Aorta (tissue), 5 donors: ENCODE measurements at places on chromosomes 6 and 20.

- DNase-seq = no peak
Measured at GRCh38 chr6:45420909-45421708, 43.4 kb upstream of the SUPT3H start.

DNA sequence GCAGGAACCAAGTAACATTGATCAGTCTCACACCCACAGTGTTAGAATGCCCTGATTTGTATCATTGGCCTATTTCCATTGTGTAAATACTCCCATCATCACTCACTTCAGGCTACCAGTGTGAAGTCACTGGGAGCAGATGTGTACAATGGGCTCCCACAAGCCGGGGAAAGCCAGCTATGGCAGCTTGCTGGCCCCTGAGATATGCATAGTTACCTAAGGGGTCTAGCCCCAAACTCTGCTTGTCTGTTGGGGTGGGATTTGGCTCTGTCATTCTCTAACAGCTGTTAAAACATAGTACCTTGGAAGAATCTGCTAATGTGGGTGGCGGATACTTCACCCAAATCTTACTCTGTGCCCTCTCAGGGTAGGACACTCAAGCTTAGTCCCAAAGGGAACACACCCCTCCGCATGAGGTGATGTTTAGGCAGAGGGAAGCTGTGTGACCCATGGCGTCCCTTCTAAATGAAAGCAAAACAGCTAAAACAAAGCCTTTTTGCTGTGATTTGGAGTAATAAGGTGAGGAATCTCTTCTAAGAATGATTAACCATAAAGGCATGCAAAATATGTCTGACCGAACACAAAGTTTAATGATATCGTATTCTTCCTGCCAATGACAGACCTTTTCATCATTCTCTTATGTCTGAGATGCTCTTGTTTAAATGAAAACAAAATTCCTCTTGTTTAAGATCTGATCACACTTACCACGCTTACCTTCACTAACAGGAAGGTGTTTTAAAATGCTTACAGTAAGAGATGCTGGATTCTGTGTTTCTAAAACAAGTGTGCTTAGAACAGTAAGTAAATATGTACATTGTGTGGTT, 45.9 kb upstream of the PXDC1 start:
- no peak for DNase-seq

DNA sequence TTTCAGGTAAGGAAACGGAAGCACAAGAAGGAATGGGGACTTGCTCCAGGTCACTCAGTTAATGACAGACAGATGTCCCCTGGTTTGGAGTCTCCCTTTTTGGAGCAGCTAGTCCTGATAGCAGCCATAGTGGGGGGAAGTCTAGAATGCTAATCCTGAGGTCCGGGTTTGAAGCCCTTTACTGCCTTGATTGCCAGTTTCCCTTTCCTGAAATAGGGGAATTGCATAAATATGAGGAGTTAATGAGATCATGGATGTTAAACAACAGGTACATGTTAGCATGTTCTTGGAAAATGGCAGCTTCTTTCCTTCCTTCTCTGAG, 341 bp upstream of the TTPAL start:
- no peak for DNase-seq

- DNase-seq = no peak
Measured at GRCh38 chr6:34536251-34536958, 19.7 kb downstream of the SPDEF start.

DNA sequence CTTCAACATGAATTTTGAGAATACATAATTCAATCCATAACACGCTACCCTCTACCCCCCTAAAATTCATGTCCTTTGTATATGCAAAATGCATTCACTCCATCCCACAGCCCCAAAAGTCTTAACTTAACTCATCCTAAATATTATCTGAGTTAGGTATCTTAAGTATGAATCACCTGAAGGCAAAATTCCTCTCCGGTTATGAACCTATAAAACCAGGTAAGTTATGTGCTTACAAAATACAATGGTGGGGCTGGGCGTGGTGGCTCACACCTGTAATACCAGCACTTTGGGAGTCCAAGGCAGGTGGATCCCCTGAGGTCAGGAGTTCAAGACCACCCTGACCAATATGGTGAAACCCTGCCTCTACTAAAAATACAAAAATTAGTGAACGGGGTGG, 23.5 kb upstream of the PRSS35 start:
- DNase-seq = no peak

- DNase-seq = no peak
Measured at GRCh38 chr20:20821484-20822260, 109.2 kb upstream of the RALGAPA2 start.

DNA sequence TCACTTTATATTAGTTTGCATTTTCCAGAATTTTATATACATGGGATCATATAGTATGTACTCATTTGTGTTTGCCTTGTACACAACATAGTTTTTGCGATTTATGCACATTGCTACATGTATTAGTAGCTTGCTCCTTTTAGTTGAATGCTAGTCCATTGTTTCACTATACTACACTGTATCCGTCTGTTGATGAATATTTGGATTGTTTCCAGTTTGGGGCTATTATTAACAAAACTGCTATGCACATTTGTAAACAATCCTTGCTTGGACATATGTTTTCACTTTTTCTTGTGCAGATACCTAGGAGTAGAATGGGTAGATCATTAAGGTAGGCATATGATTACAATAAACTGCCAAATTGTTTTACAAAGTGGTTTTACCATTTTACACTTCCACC, 3.9 kb upstream of the LRRC1 start:
- no peak for DNase-seq
